Stimulated activated CD8-positive, alpha-beta memory T cell treated with anti-CD3 and anti-CD28 coated beads, Interleukin-15, amount 100 ng/mL, for 24 hours (primary cell): ENCODE measurements at places on chromosomes 13 and 19.

DNA sequence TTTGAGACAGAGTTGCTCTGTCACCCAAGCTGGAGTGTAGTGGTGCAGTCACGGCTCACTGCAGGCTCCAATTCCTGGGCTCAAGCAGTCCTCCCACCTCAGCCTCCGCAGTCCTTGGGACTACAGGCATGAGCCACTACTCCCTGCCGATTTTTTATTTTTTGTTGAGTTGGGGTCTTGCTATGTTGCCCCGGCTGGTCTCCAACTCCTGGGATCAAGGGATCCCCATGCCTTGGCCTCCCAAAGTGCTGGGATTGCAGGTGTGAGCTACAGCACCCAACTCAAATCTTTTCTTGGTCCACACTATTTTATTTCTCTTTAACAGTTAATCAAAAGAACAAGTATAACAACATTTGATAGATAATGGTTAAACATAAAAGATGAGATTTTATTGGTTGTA lies 7.5 kb downstream of the CCNE1 start:
- DNase-seq: no peak

DNA sequence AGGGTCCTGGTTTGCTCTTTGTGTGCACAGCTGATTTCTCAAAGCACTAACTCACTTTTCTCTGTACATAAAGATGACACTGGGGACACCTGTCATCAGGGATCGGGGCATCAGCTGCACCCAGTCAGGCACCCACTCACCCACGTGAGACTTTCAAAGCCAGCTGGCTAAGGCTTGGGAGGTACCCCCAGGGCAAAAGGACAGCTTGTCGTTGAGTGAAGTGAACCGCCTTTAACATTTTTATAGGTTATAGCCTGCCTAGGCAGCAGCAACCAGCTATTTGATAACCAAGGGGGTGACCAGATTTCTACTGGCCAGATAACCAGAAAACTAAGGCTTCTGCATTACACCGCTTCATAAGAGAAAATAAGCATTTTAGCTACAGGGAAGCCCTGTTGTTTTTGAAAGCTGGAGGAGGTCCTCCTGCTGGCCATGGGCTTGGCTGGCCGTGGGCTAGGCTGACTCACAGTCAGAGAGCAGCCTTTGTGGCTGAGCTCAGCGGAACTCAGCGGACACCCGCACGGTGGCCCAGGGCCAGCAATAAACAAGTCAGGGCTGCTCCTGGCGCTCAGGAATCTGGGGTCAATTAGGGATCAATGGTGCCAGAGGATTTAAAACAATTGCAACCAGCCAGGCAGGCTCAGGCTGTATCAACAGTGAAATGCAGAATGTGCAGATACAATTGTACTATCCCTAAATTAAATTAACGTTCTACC lies 57.1 kb downstream of the ALOX5AP start:
- no peak for DNase-seq

- no peak for DNase-seq
These were observed 104.1 kb downstream of the FRY start for GRCh38 chr13:32135655-32136054.

GRCh38 chr13:112042496-112042895 lies 24.5 kb upstream of the SOX1 start:
- no peak for DNase-seq

- DNase-seq: no peak
These were observed 4.5 kb downstream of the TLE6 start for GRCh38 chr19:2981898-2982297.

GRCh38 chr19:52369559-52370340 lies at the start of gene ZNF880:
ZNF880 (plus strand) TSS chr19:52369923; CDS start chr19:52369966, 43 bp downstream.
- DNase-seq: peak; percentile 87

- no peak for DNase-seq
These were observed 46.4 kb upstream of the SHKBP1 start for GRCh38 chr19:40530091-40530901.

DNA sequence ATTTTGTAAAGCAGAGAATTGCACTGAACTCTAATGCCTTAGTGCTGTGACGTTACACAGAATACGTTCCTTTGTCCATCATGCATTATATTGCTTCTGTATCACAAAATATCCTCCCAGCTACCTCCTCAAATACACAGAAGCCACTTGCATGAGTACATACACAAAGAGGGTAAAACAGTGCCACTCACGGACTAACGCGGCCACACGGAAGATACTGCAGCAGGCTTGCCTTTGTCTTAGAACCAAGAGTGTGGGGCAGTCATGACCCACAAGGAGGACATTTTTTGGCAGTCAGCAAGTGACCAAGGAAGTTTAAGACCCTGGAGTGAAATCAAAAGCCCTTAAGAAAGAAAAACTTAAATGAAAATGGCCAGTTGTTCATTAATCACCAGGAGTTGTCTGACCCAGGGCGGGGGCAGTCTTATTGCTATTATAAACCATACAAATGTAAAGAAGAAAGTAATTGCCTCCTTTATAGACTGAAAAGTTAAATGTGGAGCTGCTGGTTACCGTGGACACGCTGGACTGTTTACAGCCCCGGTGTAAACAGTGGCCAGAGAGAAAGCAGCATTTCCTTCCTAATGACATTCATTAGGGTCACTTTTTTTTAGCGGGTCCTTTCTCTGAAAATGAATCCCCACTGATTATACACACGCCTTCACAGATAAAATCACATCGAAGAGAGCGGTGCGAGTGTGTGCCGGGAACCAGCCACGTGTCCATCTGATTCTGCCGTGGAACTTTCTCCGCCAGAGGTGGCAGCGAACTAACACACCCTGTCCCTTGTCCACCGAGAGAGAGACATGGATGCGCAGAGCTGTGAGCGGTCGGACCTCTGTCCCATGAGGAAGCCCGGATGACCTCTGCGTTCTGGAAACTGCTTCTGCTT lies 66.8 kb downstream of the SOX1 start:
- no peak for DNase-seq

DNA sequence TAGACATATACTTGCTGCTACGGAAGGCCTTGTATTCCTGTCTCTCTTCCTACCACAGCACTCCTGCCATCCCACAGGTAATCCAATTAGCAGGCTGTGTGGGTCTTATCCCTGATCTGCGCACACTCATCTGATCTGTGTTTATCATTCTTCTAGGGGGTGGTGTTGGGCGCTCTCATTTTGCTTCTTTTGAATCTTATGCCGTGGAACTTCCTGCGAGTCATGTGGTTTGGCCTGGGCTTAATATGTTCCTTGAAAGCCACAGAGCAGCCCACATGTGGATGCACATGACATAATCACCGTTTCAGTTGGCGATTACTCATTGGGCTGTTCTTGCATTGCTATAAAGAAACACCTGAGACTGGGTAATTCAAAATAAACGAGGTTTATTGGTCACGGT lies 7.5 kb downstream of the RASA3 start:
- DNase-seq: no peak

GRCh38 chr19:44847144-44848035 lies 1.3 kb downstream of the NECTIN2 start:
- no peak for DNase-seq

DNA sequence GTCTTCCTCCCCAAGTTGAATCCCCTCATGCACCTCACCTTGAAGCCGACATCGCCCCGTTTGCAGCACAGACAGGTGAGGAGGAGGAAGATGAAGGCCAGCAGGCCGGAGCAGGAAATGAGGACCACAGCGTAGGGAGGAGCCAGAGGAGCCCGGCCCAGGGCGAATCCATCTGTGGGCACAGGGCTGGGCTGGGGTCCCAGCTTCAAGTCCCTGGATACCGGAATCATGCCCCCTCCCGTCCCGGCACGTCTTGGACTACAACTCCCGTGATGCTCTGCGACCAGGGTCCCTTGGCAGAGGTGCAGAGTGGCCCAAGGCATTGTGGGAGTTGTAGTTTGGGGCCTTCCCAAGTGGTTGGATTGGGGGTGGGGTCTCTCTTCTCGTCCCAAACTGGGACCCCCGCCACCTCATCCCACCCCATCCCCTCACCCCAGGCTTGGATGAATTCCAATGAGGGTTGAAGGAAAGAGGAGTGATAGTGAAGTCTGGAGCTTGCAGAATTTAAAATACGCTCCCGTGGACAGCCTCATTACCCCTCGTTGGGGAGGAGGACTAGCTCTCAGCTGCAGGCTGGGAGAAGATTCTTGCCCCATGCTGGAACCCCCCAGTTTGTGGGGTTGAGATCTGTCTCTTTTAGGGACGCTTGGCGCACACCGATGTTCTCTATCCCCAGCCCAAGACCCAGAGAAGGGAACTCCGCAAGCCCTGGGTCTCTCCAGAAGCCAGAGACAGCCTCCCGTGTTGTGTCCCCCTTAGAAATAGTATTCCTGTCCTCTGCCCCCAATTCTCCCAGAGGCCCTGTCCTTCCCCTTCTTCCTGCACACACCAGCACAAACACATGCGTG lies 990 bp downstream of the LMTK3 start:
- DNase-seq: peak; percentile 44

DNA sequence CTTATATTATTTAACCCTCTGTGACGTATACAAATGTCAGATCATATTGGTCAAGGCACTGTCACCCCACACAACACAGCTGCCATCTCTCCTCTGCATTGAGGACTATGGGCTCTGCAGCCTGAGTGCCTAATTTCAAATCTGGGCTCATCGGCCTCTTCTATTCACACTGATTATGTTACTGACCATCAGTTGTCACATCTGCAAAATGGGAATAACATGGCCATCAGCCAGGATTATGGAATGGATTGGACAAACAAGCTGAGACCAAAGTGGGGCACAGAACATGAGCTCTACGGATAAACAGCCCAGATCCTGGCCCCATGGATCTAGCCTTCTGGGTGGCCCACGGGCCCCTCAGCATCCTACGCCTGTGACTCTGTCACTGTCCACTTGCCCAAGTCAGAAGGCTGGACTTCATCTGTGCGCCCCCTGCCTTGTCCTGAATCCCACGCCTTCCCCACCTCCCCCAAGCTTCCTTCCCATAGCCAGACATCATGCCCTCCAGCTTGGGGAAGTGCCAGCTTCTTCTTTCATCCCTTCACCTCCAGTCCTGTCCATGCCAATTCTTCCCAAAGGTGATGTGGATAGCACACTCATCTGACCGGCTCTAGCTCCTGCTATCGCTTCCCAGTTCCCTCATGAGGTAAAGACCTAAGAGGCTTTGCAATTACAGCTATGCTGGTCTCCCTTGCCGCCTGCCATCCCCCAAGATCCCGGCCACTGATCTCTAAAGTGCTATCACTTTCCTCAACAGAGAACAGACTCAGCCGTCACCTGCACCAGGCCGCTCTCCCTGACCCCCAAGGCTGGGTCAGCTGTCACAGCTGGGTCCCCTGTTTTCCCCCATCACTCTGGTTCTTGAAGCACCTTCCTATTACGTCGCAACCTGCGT lies 872 bp downstream of the FARSA start:
- DNase-seq: no peak

GRCh38 chr13:75049735-75050335 lies 432.1 kb downstream of the TBC1D4 start:
- no peak for DNase-seq

DNA sequence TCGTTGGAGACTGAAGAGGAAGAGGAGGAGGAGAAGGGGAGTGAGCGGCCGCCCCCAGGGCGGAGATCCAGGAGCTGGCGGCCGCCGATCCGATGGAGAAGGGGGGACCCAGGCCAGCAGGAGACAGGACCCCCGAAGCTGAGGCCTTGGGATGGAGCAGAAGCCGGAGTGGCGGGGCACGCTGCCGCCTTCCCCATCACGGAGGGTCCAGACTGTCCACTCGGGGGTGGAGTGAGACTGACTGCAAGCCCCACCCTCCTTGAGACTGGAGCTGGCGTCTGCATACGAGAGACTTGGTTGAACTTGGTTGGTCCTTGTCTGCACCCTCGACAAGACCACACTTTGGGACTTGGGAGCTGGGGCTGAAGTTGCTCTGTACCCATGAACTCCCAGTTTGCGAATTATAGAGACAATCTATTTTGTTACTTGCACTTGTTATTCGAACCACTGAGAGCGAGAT lies 1.8 kb downstream of the GADD45B start:
- no peak for DNase-seq

GRCh38 chr13:37039896-37040295 lies 19.6 kb downstream of the SUPT20H start:
- DNase-seq: no peak

GRCh38 chr13:26457212-26457611 lies 100.3 kb upstream of the WASF3 start:
- DNase-seq: no peak

GRCh38 chr19:45590300-45591003 lies 5.8 kb upstream of the OPA3 start:
- no peak for DNase-seq

GRCh38 chr13:108155185-108156106 lies 59.9 kb downstream of the LIG4 start:
- peak; percentile 25 for DNase-seq

- no peak for DNase-seq
These were observed 110.4 kb downstream of the DNAJC15 start for GRCh38 chr13:43133792-43134191.

DNA sequence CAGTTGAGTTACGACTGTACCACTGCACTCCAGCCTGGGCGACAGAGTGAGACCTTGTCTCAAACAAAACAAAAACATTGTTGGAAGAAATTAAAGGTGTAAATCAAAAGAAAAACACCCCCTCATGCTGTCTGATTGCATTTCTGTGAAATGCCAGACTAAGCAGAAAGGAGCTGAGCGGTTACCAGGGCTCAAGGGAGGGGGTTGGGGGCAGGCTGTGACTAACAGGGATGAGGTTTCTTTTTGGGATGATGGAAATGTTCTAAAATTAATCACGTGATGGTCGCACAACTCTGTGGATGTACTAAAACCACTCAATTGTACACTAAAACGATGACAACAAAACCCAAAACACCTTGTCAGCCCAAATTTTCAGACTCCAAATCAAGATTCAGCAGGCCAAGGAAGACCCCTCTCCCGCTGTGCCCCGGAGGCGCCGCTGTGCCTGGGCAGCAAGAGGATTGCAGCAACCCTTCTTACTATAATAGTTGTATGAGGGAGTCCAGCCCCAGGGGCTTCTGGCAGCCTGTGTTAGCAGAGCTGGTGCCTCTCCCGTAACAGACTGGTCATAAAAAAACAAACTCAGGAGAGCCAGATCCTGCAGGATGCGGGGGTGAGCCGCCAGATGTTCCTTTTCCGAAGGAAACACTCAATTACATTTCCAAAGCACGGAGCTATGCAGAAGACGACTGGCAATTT lies 20.9 kb downstream of the CAPS start:
- DNase-seq: no peak

GRCh38 chr19:3556978-3557460 lies 367 bp downstream of the MFSD12 start:
- DNase-seq: peak; percentile 35

- no peak for DNase-seq
These were observed 9.4 kb downstream of the LCP1 start for GRCh38 chr13:46172531-46172991.

GRCh38 chr19:28171983-28172382 lies 1041.0 kb downstream of the UQCRFS1 start:
- DNase-seq: no peak
